Activated T-cell treated with anti-CD3 and anti-CD28 coated beads, Interleukin-2, amount 50 U/mL, for 48 hours (primary cell): ENCODE measurements at places on chromosomes 3 and 15.
A peak's percentile ranks its signal among the peaks of the same experiment; 100 is the strongest.

- DNase-seq: no peak
These were observed 17.2 kb upstream of the B4GALT4 start for GRCh38 chr3:119257654-119258410.

DNA sequence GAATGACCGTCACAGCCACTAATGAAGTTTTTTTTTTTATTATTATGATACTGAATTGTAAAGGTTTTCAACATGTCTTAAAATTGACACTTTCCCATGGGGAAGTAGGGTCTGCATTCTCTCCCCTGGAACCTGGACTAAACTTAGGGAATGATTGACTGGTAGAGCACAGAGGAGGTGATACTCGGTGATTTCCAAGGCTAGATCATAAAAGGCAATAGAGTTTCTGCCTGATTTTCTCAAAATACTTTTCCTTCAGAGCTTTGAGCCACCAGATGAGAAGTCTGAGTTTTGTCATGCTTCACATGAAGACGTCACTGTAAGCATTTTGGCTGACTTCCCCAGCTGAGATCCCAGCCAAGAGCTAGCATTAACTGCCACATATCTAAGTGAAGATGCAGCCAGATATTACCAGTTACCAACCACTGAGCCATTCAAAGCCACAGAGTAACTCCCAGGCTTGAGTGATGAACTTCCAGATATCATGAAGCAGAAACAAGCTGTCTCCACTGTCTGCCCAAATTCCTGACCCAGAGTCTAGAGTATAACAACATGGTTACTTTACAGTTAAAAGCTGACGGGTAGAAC lies 105.8 kb downstream of the LSAMP start:
- DNase-seq: no peak

DNA sequence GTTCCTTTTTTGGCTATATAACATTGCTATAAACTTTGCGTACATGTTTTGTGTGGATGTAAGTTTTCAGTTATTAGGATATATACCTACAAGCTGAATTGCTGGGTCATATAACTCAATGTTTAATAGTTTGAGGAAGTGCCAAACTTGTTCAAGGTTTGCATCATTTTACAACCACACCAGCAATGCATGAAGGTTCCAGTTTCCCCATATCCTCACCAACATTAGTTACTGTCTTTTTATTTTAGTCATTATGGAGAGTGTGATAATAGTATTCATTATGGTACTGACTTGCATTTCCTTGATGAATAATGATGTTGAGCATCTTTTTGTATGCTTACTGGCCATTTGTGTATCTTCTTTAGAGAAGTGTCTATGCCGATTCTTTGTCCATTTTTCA lies 112.3 kb downstream of the NR1I2 start:
- DNase-seq: no peak

DNA sequence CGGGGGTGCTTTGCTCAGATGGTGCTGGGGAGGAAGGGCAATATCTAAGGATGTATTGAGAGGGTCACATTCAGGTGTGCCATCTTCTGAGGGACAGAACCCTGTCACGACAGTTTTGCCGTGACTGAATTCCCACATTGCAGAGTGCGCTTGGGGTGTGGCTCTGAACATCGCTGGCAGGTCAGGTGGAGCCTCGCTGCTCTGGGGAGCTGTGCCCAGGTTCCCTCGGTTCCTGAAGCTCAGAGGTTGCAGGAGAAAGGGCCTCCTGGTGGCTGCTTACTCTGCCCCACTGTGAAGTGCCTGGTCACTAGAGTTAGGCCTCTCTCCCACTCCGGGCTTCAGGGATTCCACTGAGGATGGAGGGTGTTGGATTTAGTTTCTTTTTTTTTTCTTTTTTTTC lies 51.5 kb downstream of the APBA2 start:
- no peak for DNase-seq

DNA sequence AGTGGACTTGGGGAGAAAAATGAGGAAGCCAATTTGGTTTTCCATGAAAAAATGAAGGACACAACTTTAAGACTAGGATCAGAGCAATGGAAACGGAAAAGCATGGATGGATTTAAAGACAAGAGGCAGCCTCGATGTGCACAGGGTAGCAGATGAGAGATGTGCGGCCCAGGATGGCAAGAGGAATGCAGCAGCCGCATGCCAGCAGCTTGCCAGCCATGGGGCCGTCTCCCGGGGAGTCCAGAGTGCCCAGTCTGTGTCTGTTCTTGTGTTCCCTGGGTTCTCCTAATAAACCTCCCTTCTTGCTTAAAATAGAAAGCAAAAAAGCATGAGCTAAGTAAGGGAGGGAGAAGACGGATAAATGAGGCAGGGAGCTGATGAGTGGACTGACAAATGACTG lies 68.0 kb upstream of the IQSEC1 start:
- DNase-seq: no peak

GRCh38 chr3:11668243-11669235 lies 24.8 kb upstream of the VGLL4 start:
- no peak for DNase-seq

GRCh38 chr15:37148714-37149113 lies 48.4 kb upstream of the MEIS2 start:
- no peak for DNase-seq

DNA sequence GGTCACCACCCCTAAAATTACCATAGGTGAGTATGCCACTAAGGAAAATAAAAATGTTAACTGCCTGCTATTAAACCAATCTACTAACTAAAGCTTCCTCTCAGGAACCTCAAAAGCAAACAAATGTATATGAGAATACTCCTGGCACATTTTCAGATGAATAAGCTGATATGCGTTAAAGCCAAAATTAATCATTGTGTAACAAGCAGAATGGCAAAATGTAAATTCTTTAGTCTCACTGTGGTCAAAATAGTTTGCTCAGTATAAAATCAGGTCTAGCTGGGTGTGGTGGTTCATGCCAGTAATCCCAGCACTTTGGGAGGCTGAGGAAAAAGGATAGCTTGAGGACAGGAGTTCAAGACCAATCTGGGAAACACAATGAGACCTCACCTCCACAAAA lies 53.6 kb downstream of the SUMF1 start:
- no peak for DNase-seq

DNA sequence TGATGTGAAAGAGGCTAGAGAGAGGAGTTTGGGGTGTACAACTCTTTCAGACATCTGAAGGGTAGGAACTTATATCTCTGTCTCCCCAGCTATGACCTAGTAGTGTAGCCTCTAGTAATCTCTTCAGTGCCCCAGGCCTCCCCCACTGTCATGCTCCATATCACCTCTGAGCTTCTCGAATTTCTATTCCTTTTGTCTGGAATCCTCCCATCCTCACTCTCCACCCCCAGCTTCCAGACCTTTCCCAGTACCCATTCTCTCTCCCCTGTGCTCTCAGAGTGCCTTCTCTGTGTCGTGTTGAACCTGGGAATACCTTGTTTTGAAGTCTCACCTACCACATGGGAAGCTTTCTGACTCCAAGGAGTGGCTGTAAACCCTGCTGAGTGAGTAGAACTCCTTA lies 3.6 kb upstream of the RBPMS2 start:
- no peak for DNase-seq

- no peak for DNase-seq
These were observed 16.5 kb downstream of the THBS1 start for GRCh38 chr15:39597336-39597735.

- no peak for DNase-seq
These were observed 183.9 kb downstream of the SHQ1 start for GRCh38 chr3:72664184-72664975.

- DNase-seq: no peak
These were observed 188.2 kb downstream of the VPS13C start for GRCh38 chr15:61871926-61872522.

- DNase-seq: no peak
These were observed 119.0 kb upstream of the CTDSPL start for GRCh38 chr3:37742574-37743212.

DNA sequence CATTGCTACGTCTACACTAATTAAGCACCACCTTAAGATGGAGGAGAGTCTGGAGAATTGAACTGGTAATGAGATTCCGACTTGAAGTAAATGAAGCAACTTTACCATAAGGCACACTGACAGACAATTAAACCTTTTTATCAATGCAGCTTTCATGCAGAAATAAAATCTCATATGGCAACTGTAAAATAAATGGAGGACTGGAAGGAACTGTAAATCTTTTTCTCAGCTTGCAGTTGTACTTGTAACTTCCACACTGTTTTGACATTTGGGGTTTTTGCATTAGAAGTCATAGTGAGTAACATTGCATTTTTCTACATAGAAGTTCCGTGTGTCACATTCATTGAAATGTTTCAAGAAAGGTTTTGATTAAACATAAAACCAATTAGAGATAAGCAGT lies 705.3 kb downstream of the NLGN1 start:
- DNase-seq: no peak

- DNase-seq: no peak
These were observed 96.1 kb downstream of the KBTBD8 start for GRCh38 chr3:67094167-67094566.

DNA sequence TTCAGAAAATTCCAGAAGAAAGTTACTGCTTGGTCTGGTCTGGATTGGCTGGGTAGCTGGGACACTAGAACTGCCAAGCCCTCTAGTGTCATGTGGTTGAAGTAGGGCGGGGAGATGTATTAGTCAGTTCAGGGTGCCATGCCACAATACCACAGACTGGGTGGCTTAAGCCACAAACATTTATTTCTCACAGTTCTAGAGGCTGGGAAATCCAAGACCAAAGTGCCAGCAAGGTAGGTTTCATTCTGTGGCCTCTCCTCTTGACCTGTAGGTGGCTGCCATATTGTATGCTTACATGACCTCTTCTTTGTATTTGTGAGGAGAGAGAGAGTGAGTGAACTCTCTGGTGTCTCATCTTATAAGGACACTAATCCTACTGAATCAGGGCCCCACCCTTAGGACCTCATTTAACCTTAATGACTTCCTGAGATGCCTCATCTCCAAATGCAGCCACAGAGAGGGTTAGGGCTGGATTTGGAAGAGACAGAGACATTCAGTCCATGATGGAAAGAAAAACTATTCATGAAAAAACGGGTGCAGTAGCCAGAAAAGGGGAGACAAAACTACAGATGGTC lies 18.1 kb upstream of the ZSCAN2 start:
- DNase-seq: no peak

GRCh38 chr3:36991923-36992805 lies 767 bp downstream of the EPM2AIP1 start:
- DNase-seq: no peak

GRCh38 chr15:92831655-92832328 lies 68.3 kb upstream of the CHD2 start:
- DNase-seq: peak; percentile 91

- DNase-seq: no peak
These were observed 413.9 kb downstream of the EPHA3 start for GRCh38 chr3:89521328-89521727.

DNA sequence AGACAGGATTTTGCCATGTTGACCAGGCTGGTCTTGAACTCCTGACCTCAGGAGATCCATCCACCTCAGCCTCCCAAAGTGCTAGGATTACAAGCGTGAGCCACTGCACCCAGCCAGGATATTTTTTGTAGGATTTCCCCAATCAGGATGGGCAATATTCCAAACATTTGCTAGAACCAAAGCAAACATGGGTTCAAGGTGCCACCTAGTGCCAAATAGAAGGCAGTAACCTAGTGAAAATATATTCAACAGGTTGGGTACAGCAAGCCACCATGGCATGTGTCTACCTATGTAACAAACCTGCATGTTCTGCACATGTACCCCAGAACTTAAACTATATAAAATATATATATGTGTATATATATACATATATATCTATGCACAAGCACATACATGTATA lies 185.9 kb upstream of the CADM2 start:
- DNase-seq: no peak

DNA sequence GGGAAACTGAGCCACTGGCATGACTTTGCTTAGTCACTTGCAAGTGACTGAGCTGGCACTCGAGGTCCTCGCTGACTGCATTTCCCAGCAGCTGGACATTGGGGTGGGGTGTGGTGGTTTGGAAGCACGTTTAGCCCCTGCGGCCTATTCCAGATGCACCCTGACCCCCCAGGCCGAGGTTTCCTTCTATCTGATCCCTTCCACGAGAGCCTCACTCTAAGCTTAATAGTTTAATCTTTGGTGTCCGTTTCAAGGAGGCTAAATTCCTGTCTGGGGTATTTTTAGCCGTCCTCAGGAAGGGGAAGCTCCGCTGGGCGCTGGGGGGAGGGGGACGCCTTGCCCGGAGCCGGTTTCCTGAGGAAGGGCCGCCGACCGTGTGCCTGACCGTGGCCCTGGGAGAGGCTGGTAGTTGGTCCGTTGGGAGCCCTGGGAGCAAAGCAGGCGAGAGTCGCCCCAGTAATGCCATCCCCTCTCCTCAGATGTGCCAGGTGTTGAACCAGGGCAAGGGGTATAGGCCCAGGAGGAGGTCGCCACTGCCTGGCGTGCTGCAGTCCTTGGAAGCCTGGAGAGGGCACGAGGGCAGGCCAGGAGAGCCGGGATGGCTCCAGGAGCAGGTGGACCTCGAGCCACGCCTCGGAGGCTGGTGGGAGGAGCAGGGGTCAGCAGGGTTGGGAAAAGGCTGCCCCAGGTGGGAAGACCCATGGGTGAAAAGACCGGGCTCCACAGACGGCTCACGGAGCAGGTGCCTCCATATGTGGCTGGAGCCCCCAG lies 37.2 kb downstream of the IDH2 start:
- no peak for DNase-seq

- DNase-seq: no peak
These were observed 8.5 kb downstream of the SEC61A1 start for GRCh38 chr3:128060473-128061381.

GRCh38 chr15:89836267-89837133 lies 21.8 kb upstream of the ANPEP start:
- DNase-seq: no peak

- no peak for DNase-seq
These were observed 220.3 kb downstream of the SOX2 start for GRCh38 chr3:181932039-181932438.

- DNase-seq: no peak
These were observed 13.1 kb downstream of the RYK start for GRCh38 chr3:134237454-134238145.

DNA sequence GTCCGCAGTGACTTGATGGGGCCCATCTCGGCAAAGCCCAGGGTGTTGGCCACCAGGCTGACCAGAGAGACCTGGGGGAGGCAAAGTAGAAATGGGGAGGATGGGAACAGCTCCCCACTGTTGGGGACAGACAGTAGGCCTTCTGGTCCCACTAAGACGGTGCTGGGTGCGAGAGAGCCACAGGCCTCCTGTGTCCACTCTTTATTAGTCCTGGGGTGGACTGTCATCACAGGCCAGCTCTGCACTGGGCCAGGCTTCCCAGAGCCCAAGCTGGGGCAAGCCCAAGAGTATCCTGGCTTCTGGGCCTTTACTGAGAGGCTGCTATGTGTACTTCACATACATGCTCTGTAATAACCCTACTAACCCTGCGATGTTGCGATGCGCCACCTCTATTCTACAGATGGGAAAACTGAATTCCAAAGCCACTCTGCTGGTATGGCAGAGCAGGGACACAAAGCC lies 66.4 kb downstream of the EXOG start:
- no peak for DNase-seq

DNA sequence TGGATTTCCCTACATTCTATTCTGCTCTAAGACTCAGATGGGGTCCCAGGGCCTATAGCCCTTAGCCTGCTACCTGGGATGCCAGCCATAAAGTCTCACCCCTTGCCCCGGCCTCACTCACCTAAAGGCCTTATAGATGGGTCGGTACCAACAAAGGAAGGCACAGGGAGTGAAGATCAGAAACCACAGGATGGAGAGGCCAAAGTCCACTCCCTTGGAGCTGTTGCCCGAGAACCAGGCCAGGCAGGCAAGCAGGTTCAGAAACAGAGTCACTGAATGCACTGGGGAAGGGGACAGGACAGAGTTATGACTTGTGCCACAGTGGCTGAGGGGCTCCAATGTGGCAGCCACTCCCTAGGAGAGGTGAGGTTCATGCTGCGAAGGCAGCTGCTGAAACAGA lies 7.4 kb upstream of the ULK3 start:
- DNase-seq: no peak

GRCh38 chr15:72554471-72555425 lies 80.6 kb downstream of the ARIH1 start:
- peak; percentile 62 for DNase-seq
